Lung microvascular endothelial cell (primary cell): ENCODE measurements at places on chromosomes 11 and 22. TPM values are rescaled to one million over a fixed set of nuclear protein-coding genes. Genes with fewer than 3 reads are reported as not detected.
A peak's percentile ranks its signal among the peaks of the same experiment; 100 is the strongest.

Gene OR51I2
- not detected in 2 replicates for total RNA-seq

Gene JHY
- total RNA-seq: 0.20 and 0.65 TPM in 2 replicates

Gene CCDC116
- total RNA-seq: not detected in 2 replicates

DNA sequence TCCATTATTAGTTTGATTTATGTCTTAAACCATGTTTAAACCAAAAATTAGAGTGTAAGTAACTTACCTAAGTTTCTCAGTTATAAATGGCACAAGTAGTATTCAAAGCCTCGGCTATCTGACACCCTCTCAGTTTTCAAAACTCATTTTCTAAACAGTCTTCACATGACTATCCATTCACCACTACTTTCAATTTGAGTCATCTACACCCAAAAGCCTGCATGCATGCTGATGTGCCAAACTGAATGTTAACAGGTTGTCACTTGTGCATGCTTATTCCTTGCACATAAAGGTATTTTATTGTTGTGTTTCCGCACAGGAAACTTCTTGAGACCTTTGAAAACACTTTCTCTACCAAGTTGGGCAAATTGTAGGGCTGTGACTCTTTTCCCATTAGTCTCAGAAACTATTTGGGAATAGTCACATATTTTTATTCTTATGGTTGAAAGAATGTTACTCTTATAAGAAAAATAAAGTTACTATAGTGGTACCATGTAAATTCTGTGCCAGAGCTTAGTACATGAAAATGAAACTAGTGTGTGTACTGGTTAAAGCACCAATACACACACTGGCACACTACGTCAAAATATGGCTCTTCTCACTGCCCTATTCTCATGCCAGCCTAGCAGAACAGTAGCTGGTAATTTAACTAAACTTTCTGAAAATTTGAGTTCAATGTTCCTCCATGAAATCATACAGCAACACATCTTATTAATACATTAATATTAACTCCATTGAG, 2.2 kb upstream of the OR51E2 start:
- DNase-seq: no peak

GRCh38 chr11:119474682-119475596, 52.0 kb upstream of the THY1 start:
- peak; percentile 64 for DNase-seq

GRCh38 chr11:97722721-97723120, 1298.0 kb upstream of the CNTN5 start:
- no peak for DNase-seq

DNA sequence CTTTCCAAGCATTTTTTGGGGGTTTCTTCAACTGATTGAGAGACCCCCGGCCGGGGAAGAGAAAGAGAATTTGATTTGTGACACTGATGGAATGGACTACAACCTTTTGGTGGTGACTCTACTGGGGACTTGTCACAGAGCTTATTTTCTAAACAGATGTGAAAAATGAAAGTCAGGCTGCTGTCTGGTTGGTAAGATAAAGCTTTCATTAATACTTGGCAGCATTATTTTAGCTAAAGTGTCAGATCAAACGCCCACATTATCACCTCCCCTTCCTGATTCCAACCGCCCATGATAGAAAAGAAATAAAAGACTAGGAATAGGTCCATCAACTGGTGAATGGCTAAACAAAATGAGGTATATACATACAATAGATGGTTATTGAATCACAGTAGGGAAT, 45.6 kb upstream of the EHF start:
- no peak for DNase-seq

DNA sequence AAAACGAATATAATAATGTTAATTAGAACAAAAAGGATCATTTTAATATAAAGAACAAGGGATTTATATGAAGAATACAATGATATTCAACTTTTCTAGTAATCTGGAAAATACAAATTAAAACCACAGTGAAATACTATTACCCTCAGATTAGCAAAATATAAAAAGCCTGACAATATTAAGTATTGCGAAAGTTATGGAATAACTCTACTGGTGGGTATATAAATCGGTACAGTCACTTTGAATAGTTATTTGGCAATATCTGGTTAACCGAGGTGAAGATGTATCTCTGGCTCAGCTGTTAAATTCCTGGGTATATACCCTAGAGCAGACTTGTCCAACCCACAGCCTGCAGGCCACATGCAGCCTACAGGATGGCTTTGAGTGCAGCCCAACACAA, 118.8 kb downstream of the ATM start:
- DNase-seq: no peak
